AG10803 (cell line): ENCODE measurements at places on chromosomes 13 and 19.

DNA sequence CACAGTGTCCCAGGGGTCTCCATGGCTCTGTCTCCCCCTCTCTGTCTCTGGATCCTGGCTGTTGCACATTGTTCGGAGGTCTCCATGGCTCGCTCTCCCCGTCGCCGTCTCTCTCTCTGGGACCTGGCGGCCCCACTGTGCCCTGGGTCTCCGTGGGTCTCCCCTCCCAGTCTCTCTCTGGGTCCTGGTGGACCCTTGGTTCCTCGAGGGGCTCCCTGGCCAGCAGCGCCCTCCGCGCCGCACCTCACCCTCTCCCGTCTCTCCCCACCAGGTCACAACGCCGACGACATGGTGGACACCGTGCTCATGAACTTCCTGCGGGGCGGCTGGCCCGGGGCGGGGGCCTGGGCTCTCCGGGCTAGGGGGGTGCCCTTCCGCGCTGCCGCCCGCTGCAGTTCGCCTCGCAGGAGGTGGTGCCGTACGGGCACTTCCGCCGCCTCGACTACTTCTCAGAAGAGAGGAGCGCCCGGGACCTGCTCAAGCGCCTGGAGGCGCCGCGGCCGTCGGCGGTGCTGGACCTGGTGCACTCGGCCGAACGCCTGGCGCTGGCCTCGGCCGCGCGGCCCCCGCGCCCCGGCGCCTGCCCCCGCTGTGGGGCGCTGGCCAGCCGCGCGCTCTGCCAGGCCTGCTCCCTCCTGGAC, 29.1 kb downstream of the SIGLEC5 start:
- no peak for DNase-seq

- peak; percentile 89 for DNase-seq
These were observed 2.5 kb downstream of the PRR36 start for GRCh38 chr19:7871437-7872305.

GRCh38 chr13:105436943-105437342, 1098.5 kb downstream of the EFNB2 start:
- no peak for DNase-seq

- DNase-seq: peak; percentile 91
These were observed 5.0 kb downstream of the PVR start for GRCh38 chr19:44648631-44649251.

GRCh38 chr13:23384111-23384510, 49.4 kb downstream of the SACS start:
- DNase-seq: peak; percentile 61

DNA sequence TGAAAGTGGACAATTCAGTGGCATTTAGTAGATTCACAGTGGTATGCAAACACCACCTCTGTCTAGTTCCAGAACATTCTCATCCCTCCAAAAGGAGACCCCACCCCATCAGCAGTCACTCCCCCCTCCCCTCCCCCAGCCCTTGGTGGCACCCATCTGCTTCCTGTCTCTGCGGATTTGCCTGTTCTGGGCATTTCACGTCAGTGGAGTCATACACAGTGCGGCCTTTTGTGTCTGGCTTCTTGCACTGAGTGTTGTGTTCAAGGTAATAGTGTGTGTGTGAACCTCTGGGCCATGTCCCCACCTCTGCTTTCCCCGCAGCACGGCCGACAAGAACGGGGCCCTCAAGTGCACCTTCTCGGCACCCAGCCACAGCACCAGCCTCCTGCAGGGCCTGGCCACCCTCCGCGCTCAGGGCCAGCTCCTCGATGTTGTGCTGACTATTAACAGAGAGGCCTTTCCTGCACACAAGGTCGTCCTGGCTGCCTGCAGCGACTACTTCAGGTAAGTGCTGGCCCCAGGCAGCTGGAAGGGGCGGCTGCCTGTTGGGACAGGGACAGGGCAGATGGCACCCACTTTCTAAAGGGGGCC, 19.4 kb upstream of the CRTC1 start:
- no peak for DNase-seq

GRCh38 chr13:20270163-20270865, 38.2 kb upstream of the GJB6 start:
- no peak for DNase-seq

- DNase-seq: no peak
These were observed 149.1 kb downstream of the COG6 start for GRCh38 chr13:39804332-39805210.

- no peak for DNase-seq
These were observed 170.4 kb downstream of the LIG4 start for GRCh38 chr13:108044954-108045353.

GRCh38 chr19:39828654-39829032, 5.3 kb downstream of the DYRK1B start:
- no peak for DNase-seq

DNA sequence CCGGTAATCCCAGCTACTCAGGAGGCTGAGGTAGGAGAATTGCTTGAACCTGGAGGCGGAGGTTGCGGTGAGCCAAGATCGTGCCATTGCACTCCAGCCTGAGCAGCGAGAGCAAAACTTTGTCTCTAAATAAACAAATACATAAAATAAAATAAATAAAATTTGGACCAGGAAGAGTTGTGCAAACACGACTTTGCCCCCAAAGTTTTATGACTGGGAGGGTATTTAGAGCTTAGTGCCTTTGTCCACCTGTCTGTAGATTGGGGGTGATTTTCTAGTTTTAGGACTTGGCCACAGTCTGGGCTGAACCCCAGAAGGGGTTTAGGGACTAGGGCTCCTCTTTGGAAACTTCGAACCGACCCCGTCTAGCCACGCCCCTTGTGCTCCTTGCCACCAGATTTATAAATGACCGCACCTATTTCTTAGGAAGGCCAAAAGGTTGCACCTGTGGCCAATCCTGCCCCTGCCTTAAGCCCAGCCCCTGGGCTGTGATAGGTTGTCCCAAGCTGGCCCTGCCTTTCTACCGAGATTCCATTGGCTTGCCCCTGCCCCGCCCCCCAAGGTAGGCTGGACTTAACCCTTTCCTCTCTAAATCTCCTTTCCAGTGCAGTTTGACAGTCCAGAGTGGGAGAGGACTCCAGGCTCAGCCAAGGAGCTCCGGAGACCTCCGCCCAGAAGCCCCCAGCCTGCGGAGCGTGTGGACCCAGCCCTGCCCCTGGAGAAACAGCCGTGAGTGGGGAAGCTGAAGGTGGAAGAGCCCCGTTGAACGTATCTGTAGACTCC, 5.3 kb downstream of the SHD start:
- DNase-seq: no peak

DNA sequence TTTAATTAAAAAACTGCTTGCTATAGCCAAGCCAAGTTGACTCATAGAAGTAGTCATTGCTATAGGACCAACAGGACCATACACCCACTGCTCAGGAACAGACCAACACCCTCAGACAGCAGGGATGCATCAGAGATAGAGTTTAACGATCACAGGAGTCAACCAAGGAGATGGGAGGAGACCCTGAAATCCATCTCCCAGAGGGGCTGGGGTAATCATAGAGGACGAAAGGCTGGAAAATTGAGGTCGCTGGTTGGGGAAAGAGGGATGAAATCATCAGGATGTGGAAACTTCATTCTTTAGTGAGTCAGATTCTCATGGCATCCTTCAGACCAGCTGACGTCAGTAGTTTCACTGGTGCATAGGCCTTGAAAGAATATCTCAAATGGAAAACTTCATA, 160.4 kb upstream of the GPC6 start:
- peak; percentile 38 for DNase-seq

GRCh38 chr13:33125821-33126570, 109.8 kb downstream of the KL start:
- peak; percentile 97 for DNase-seq

- no peak for DNase-seq
These were observed 145.6 kb upstream of the KLHL1 start for GRCh38 chr13:70253834-70254233.

DNA sequence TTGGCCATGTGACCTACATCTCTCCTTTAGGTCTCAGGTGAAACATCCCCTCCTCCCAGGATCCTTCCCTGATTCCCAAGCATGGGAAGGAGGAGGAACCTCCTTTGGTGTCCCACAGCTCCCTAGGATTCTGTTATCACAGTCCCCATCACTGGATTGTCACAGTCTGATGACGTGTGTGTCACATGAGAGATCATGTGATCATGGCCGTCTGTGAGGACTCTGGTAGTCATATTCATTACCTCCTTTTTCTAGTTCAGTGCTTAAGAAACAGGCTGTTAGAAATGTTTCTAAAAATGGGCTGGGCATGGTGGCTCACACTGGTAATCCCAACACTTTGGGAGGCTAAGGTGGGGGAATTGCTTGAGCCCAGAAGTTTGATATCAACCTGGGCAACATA, 3.0 kb downstream of the DHX34 start:
- DNase-seq: no peak

DNA sequence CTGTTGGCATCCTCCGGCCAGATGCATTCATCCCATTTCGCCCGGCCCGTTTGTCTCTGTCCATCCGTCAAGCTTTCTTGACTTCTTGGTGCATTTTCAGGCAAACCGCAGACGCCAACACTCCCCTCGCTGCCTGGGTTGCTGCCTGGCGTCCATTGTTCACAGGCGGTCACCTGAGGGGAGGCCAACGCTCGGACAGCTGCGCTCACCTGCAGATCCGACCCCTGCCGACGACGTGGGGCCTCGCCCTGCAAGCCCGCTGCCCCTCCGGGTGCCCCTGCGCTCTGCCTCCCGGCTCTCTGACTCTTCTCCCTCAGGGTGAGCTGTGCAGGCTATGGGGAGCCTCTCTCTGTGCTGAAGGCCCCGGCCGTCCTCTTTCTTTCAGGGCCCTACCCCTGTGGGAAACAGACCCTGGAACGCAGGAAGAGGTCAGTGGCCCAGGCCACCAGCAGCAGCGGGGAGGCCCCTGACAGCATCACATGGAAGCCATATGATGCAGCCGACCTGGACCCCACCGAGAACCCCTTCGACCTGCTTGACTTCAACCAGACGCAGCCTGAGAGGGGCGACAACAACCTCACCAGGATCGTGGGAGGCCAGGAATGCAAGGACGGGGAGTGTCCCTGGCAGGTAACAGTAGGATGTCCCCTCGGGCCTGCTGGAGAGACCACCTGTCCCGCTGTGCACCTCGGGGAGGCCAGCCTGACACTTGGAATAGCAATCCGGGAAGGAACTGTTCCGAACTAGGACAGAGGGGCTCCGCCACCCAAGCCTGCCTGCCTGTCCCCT, 14.8 kb upstream of the PROZ start:
- DNase-seq: no peak

DNA sequence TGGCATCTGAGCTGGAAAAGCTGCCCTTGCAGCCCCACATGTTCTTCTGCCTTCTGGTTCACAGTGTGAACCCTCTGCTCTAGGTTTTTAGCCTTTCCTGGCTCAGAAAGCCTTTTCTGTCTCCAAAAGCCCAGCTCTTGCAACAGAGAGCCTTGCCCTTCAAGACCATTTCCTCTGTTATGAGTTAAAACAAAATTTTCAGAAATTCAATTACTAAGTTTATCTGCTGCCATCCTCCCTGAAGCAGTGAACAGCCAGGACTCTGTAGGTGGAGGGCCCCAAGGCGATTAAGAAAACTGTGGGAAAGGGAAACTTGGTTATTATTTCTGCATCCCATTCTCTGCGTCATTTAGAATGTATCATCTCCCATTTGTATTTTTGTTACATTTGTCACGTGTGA, 18.8 kb downstream of the FAM124A start:
- DNase-seq: no peak

GRCh38 chr13:28385362-28385761, 109.6 kb downstream of the FLT1 start:
- no peak for DNase-seq

DNA sequence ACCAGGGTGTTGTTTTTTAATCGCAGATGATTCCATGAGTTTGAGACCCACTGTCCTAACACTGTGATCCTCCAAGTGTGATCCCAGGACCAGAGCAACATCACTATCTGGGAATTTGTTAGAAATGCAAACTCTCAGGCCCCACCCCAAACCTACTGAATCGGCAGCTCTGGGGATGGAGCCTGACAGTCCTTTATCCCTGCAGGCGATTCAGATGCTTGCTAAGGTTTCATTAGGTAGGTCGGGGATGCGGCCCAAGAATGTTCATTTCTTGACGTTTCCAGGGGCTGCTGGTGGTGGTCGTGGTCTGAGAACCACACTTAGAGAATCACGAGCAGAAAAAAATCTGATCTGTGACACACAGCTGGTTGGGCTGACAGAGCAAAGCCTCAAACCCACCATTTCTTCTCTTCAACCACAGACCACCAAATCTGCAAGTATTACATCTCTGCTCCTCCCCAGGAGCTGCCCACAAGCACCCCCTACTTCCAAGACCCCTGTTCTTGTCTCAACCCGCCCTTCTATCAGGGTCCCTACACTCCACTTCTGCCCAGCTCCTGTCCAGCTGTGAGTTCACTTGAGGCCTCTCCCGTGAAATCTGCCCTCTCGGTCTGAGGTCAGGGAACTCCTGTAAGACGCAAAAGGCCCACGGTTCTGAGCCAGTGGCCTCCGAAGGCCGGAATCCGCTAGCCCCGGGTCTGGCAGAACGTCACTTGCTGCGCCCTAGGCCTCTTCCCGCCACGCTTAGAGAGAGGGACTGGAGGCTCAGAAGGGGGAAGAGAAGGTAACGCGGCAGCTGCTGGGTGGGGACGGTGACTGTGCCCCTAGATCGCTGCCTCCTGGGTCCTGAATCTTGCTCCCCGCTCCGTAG, 1.1 kb upstream of the FARP1 start:
- peak; percentile 6 for DNase-seq

- DNase-seq: peak; percentile 78
These were observed 15.1 kb downstream of the CCDC97 start for GRCh38 chr19:41324921-41325639.

- DNase-seq: peak; percentile 10
These were observed 2.0 kb downstream of the PLAUR start for GRCh38 chr19:43667876-43668405.

- peak; percentile 19 for DNase-seq
These were observed 15.4 kb downstream of the RB1 start for GRCh38 chr13:48318821-48319511.

GRCh38 chr19:56712611-56713276, 41.2 kb upstream of the ZNF835 start:
- DNase-seq: no peak

DNA sequence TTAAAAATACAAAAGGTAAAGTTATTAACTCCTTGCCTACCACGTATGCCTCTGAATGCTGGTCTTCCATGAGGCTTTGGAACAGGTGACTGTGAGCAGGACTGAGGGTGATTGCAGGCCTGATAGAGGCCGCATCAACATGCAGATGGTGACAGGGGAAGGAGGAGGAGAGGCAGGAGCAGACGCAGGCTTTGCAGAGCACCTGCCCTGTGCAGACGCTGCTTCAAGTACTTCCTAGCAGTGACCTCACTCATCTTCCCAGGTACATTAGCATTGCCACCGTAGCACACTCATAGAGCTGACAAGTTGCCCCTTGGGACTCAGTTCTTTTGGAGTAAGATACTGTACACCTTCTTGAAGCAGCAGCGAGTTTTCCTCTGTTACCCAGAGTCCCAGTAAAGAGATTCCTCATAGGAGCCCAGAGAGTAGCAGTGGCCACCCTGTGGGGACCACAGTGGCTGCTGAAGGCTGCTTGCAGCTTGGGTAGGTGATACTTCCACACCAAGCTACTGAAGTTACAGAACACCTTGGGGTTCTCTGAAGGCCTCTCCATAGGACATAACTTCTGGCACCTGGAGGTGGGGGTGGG, 56.0 kb downstream of the ZNF536 start:
- DNase-seq: no peak

- no peak for DNase-seq
These were observed 229.2 kb downstream of the TUBA3C start for GRCh38 chr13:18952225-18953016.

- DNase-seq: no peak
These were observed 8.9 kb downstream of the KLC3 start for GRCh38 chr19:45349430-45349941.

GRCh38 chr19:38036707-38037611, 130.0 kb downstream of the SIPA1L3 start:
- DNase-seq: no peak

- DNase-seq: peak; percentile 13
These were observed 78.8 kb upstream of the TMTC4 start for GRCh38 chr13:100753376-100753775.
